Stimulated activated naive CD4-positive, alpha-beta T cell treated with Interleukin-2 at 50 U/mL for 16 hours (primary cell): ENCODE measurements at places on chromosomes 3 and 15.

- no peak for DNase-seq
These were observed 157.7 kb downstream of the RPLP1 start for GRCh38 chr15:69610277-69610676.

DNA sequence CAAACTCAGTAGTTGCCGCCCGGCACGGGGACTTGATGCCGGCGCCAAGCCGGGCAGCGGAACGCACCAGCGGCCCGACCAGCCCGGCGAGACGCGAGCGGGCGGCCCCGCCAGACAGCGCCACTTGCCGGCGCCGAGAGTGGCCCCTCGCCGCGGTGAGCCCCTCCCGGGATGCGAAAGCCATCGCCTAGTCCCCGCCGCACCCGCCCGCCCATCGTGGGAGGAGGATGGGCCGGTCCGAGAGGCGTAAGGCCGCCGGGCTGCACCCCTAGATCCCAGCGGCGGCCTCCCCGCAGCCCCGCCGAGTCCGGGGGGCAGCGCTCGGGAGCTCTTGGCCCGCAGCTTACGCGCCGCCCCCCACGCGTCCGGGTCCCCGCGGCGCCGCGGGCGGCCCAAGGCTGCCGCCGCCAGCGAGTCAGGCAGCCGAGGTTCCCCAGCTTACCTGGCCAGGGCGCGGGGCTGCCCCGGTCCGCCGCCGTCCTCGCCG lies 609 bp downstream of the GOLGA8A start:
- peak; percentile 33 for DNase-seq

- DNase-seq: no peak
These were observed 57.7 kb upstream of the ATG7 start for GRCh38 chr3:11214451-11214978.

DNA sequence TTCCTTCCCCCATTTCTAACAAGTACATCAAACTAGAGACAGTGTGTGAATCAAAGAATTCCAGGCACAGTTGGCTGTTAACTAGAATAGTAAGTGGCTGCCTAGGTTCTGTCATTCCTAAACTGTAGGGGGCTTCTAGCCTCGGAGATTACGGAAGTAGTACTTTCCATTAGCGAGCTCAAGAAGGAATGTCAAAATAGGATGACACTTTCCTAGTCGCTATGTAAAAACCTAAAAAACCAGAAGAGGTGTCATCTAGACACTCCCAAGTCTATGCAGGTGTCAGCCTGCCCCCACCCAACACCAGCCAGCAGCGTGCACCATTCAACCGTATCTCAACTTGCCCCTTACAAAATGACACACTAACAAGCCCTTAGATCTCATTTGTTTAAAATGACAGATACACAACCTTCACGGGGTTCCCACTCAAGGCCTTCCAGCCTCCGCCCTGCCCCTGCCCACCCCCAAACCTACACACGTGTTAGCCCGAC lies 874 bp downstream of the INO80 start:
- no peak for DNase-seq

DNA sequence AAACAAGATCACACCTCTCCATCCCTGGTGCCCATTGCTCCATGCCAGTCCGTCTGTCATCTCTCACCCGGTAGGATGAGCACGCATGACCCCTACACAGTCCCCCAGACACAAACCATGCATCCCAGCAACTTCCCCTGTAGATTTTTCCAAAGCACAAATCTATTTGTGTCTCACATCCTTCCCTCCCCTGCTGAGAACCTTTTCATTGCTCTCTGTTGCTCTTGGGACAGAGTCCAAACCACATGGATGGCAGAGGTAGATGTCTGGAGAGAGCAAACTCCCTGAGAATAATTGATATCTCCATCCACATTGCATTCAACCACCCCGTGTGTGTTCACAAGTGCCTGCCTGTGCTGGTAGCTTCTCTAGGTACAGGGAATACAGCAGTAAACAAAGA lies 29.9 kb upstream of the LRTM1 start:
- DNase-seq: no peak

DNA sequence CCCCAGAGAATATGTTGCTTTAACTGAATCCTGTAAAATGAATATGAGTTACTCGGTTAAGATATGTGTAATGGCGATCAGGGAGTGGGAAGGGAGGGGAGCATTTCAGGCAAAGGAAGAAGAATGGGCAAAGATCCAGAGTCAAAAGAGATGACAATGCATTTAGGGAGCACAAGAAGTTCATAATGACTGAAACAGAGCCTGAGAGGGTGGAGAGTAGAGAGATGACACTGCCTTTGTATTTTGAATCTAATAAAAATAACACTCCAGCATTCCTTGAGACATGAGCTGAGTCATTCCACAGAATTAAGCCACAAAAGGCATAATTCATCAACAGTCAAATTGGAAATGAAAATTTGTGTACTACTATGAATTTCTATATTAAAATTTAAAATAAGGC lies 105.3 kb upstream of the PEX5L start:
- DNase-seq: no peak

DNA sequence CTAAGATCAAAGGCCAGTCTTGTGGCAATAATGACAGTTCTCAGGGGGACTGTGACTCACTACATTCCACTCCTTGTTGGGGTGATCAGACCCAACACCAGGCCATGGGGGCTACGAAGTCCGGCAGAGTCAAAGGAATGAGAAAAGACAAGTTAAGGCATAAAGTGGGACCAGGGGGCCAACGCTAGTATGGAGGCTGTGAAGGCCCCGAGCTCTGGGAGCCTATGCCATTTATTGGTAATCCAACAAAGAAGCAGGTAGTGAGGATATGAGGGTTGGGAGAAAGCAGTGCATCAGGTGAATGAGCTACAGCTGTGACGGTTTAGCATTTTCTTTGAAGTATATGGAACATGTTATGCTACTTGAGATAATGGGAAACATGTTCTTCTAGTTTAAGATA lies 104.4 kb upstream of the C2CD4B start:
- no peak for DNase-seq

DNA sequence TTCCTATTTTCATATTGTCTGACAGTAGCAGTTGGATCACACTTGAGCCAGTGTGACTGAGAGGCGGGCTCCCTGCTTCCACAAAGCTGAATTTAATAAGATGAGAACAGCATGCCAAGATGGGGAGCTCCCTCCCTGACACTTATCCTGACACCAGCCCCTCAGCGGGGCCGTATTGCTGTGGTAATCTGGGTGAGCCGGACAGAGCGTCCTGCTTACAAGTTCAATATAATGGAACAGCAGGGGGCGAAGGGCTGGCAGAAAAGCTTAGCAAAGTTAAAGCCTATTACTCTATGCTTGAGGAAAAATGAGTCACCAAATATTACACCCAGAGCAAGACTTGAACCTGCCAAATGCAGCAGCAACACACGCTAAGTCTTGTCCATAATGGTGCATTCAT lies 163.8 kb upstream of the CMC1 start:
- no peak for DNase-seq

DNA sequence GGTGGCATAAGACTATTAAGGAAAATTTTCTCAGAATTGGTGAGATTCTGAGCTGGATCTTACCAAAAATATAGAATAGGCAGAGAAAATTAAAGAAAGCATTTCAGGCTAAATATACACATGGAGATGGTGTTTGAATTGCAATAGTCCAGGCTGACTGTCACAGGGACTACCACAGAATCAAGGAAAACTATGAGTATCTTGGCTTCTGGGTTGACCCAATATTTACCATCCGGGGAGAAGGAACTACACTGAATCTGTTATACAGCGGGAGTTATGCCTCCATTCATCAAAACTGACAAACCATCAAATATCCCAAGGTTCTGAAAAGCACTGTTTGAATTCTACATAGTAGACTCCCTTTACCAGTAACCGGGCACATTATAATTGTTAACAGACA lies 102.2 kb downstream of the TUSC7 start:
- DNase-seq: no peak

- DNase-seq: no peak
These were observed 220.0 kb upstream of the ARHGEF26 start for GRCh38 chr3:153901152-153901551.

GRCh38 chr3:157155591-157155990 lies 4.4 kb downstream of the CCNL1 start:
- DNase-seq: no peak

DNA sequence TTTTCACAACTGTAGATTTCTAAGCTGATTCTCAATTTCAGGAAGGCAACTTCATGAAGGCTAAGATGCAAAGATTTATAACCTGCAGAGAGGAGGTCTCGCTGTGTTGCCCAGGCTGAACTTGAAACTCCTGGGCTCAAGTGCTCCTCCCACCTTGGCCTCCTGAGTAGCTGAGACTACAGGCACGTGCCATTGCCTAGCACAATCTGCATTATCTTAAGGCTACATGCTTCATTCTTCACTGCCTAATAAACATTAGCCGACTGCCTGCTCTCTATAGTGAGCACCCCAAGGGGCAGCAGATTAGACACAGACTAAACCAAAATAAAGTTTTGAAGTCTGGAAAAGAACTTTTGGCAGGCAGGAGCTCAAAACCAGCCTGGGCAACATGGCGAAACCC lies 17.1 kb downstream of the CPEB1 start:
- DNase-seq: no peak

GRCh38 chr3:29758434-29759322 lies 477.8 kb downstream of the RBMS3 start:
- no peak for DNase-seq

DNA sequence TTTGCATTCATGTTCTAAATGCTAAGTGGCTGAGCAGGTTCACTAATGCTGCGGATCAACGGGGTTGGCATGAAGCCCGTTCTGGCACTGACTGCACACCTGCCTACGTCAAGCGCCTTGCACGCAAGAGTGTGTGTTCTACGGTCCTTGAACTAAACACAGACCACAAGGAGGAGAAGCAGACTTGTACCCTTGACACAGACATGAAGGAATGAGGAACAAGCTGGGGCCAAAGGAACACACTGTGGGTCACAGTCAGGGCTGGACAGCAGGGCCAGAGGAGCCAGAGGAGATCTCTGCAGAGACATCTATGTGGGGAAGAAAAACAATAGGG lies 48.0 kb upstream of the LDHAL6B start:
- DNase-seq: no peak

- DNase-seq: peak; percentile 79
These were observed 4.5 kb downstream of the HEMK1 start for GRCh38 chr3:50573566-50574443.

GRCh38 chr15:51448622-51449399 lies 107.4 kb downstream of the GLDN start:
- no peak for DNase-seq
